ENCODE measurements at places on chromosomes 1 and 21. TPM values are rescaled to one million over a fixed set of nuclear protein-coding genes. Genes with fewer than 3 reads are reported as not detected.

The CXADR gene
- total RNA-seq: 102 TPM

The ITLN1 gene
- 0.37 TPM for total RNA-seq

The GCSAML gene
- total RNA-seq: not detected

The CD1C gene
- total RNA-seq: not detected

The REN gene
- total RNA-seq: not detected

The NCF2 gene
- 0.58 TPM for total RNA-seq

The AVPR1B gene
- total RNA-seq: not detected

The BRDT gene
- total RNA-seq: not detected

The NEXN gene
- 1.9 TPM for total RNA-seq

Data from Caco-2 (cell line).